Type B pancreatic cell (in vitro differentiated cells): ENCODE measurements at places on chromosomes 16 and 17. TPM values are rescaled to one million over a fixed set of nuclear protein-coding genes. Genes with fewer than 3 reads are reported as not detected.

Gene DHODH
- total RNA-seq, result 7.8 and 13.1 TPM in 2 replicates

Gene ULK2
- total RNA-seq, result 16.7 and 25.7 TPM in 2 replicates

Gene SGSH
- total RNA-seq, result 40.5 and 45.4 TPM in 2 replicates

Gene ATP1B2
- 1.9 and 4.8 TPM in 2 replicates for total RNA-seq
